ENCODE measurements at places on chromosomes 2 and 18.
A peak's percentile ranks its signal among the peaks of the same experiment; 100 is the strongest.

- no peak for DNase-seq
Observed at GRCh38 chr2:161230959-161231358, 70.7 kb downstream of the TANK start.

DNA sequence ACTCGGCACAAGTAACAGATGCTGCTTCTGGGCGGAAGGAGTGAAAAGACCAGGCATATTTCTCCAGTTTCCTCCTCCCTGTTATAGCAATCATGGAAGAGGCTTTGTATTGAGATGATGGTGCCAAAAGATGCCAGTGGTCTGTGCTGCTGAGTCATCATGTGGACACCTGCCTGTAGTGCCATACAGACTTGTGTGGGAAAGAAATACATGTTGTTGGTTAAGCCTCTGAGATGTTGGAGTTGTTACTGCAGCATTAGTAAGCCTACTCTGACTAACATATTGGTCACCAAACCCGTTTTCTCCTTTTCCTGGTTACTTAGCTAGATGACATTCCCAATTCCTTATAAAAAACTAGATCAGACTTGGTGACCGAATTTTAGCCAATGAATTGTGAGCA, 356.9 kb downstream of the ZNF521 start:
- DNase-seq, result no peak

DNA sequence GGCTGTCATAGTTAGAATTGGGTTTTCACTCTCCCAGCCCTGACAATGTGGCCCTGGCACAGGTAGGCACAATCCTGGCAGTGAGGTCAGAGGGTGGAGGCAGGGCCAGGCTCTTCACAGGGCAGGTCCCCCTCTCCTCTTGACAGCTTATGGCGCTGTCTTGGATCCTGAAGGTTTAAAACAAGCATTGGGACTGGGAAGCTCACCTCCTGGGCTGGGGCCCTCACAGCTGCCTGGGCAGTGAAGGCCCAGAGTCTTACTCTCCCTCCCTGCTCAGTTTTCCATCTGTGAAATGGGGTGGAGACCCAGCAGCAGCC, 23.3 kb downstream of the LBH start:
- no peak for DNase-seq

DNA sequence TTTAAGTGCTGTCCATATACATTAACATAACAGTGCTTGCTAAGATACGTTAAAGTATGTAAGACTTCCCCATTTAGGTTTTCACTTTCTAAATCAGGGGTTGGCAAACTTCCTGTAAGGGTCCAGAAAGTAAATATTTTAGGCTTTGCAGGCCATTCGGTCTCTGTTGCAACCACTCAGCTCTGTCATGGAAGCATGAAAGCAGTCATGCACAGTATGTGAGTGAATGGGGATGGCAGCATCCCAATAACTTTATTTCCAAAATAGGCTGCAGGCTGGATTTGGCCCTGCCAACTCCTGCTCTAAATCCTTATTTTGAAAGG, 128.7 kb downstream of the PLA2R1 start:
- peak; percentile 27 for DNase-seq

- no peak for DNase-seq
Observed at GRCh38 chr2:80706951-80707350, 402.4 kb upstream of the LRRTM1 start.

Data from putamen (tissue), 1 donor.